ENCODE measurements at places on chromosomes 3 and 15.

- DNase-seq, result no peak
Measured at GRCh38 chr15:62765916-62766315, 276.6 kb upstream of the TPM1 start.

DNA sequence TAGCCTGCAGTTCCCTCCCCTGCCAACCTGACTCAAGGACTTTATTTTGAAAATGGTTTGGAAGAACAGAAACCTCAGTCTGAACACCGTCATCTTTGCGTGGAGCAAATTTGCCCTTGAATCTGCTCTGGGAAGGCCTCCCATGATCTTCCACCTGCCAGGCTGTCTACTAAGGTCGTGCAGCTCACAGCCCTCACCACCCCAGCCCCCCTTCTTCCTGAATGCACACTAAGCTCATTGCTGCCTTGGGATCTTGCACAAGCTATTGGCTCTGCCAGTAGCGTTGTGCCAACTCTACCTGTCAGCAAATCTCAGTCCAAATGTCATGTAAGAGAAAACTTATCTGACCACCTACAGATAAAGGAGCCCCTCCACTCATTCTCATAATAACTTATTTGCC lies 141.5 kb downstream of the USP13 start:
- DNase-seq, result no peak

- DNase-seq, result no peak
Measured at GRCh38 chr3:139764069-139764905, 86.5 kb upstream of the NMNAT3 start.

DNA sequence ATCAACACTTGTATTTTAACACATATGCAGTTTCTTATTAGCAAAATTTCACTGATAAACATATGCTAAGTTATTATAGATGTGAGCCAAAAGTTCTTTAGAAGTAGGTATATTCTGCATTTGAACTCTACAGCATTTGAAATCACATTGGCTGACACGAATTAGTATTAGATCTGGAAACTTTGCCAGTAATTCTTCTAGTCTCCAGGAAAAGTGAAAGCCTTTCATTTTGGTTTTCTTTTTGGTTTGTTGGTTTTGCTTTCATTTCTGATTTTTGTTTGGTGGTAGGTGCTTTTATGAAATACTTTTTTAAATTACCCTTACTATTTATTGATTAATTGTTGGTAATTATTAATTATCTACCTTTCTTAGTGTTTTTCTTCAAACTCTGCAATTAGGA lies 72.9 kb downstream of the RBMS3 start:
- DNase-seq, result no peak

DNA sequence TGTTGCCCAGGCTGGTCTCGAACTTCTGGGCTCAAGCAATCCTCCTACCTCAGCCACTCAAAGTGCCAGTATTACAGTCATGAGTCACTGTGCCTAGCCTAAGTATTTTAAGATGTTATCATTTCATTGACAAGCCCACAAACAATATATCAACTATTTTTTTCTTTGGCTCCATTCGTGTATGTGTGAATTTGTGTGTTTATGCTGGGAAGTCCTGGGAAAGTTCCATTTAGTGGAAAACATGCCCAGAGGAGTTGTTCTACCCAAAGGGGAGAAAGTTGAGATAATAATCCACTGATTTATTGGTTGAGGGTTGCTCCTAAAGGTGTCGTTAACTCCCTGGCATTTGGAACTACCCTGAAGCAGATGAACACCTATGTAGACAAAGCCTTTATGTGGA lies 58.8 kb downstream of the KIF9 start:
- no peak for DNase-seq

DNA sequence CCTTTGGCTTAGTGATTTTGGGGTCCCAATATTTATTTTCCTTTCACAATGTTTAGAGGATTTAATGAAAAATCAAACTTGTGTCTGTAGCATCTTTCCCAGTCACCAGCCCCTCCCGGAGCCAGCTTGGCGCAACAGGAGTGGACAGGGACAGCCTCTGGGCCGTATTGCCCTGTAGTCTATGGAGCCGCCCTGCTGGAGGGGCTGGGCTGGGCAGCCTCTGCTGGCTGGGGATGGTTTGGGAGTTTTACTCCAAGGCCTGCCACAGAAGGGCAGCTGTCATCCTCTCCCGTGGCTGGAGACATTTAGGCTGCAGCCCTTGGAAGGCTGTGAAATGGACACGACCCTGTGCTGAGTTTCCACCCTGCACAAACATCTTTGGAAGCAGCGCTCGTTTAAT lies 89.4 kb upstream of the RGMA start:
- no peak for DNase-seq

- no peak for DNase-seq
Measured at GRCh38 chr3:129618901-129619671, 12.6 kb upstream of the PLXND1 start.

DNA sequence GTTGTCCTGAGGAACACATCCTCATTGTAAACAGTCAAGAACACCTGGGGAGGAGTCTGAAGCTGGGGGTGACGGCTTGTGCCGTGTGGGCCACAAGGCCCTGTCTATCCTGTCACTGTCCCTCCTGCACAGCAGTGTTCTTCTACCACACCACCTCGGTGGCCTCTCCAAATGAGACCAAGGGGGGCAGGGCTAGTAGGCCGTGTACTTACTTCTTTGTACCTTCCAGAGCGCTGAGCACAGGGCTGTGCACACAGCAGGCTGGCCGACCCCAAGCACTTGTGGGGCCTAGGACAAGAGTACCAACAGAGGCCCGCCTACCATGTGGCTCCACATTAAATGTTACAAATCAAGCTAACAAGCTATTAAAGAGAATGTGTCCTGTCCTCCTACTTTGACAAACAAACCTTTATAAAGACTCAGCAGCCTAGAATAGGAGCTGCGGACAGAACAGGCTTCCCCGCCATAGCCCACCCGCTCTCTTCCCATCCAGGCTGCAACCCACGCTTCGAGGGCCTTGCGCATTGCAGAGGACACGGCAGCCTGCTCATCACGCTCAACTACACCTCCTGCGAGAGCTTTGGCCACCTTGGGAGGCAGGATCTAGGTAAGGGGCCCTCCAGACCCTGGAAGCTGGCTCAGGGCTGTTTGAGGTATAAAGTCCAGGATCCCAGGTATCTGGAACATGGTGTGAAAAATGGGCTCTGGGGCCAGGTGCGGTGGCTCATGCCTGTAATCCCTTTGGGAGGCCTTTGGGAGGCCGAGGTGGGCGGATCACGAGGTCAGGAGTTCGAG lies 30.5 kb downstream of the MELTF start:
- no peak for DNase-seq

GRCh38 chr3:139302084-139302800 lies 41.6 kb upstream of the MRPS22 start:
- no peak for DNase-seq

DNA sequence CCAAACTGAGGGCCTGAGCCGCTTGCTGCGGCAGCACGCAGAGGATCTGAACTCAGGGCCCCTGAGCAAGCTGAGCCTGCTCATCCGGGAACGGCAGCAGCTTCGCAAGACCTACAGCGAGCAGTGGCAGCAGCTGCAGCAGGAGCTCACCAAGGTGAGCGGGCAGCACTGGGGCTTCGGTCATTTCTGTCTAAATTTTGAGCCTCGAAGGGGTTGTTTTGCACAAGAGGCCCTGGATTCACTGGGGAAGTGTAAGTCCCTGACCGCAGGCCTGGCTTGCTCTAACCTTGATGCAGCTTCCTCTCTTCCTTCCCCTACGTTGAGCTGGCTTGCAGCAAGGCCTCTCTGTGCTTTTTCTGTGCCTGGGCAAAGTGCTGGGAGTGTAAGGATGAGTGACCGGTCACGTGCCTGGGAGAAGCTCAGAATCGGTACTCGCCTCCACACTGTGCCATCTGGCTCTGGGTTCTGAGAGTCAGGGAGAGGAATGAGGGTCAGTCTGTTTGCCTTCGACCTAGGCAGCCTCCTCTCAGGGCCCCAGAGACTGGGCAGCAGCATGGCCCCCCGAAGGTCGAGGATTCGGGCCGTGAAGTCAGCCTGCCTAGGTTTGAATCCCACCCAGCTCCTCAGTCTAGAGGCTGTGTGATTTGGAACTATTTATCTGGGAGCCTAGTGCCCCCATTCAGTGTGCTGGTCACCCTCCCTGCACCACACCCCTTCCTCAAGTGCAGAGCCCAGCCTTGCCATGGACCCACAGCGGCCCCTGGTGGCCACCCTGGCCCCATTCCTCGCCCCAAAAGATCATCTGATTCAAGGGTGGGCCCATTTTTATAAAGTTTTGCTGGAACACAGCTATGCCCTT lies 1.4 kb downstream of the FES start:
- peak; percentile 74 for DNase-seq

DNA sequence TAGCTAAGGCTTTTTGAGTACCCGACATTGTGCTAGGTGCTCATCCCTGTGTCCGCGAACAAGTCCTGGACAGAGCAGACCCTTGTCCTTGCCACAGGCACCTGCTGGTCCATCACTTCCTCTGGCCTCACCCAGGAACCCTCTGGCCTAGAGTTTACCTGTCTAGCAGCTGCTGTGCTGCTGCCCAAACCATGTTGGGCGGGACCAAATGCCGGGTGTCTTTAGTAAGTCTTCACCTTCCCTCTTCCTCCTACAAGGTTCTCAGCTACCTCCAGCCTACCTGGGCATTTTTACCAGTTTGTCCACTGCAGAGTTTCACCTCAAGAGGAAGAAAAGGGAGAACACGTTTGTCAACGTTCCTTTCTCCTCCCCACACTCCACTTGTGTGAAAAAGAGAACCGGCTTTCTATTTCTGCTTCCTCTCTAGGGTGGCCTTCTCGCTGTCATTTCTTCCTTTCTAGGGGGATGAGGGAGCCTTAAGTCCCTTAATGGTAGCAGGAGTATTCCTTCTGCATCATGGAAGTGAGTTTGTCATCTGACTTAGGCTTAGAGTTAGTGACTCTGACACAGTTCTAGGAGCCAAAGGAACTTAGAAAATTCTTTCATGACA lies 80.4 kb upstream of the GCNT3 start:
- DNase-seq, result peak; percentile 12

DNA sequence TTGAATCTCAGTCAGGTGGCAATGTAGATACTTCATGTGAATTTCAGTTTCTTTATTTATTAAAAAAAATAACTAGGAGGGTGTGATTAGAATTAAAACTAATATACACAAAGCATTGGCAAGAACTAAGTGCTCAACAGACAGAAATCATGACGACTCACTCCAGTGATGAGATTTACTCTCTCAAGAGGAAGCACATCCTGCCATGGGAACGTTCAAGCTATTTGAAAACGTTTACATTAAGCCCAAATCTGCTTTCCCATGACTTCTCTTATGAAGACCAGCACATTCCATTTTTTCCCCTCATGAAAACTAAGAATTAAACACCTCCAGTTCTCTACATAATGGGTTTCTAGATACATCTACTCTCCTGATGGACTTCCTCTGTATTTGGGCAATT lies 8.5 kb downstream of the WDR53 start:
- DNase-seq, result no peak

- no peak for DNase-seq
Measured at GRCh38 chr3:31635545-31635944, 102.8 kb downstream of the STT3B start.

- no peak for DNase-seq
Measured at GRCh38 chr3:11554666-11555065, 89.0 kb downstream of the VGLL4 start.

GRCh38 chr3:25957026-25957425 lies 167.1 kb downstream of the OXSM start:
- DNase-seq, result no peak

GRCh38 chr15:67815036-67815592 lies 10.2 kb upstream of the SKOR1 start:
- DNase-seq, result no peak

DNA sequence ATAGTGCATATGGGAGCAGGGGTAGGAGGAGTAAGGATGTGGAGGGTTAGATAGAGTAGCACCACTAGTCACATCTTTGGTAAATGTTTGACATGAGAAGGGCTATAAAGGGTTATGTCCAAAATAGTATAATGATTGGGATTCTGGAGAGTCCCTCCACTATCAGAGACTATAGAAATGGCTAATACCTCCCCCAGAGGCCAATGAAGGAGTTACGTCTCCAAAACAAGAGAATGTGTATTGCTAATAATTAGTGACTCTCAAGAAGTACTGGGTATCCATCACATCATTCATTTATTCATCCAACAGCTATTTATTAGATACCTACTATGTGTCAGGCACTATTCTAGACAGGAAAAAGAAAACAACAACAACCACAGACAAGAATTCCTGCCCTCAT lies 203.7 kb upstream of the UMPS start:
- DNase-seq, result no peak

DNA sequence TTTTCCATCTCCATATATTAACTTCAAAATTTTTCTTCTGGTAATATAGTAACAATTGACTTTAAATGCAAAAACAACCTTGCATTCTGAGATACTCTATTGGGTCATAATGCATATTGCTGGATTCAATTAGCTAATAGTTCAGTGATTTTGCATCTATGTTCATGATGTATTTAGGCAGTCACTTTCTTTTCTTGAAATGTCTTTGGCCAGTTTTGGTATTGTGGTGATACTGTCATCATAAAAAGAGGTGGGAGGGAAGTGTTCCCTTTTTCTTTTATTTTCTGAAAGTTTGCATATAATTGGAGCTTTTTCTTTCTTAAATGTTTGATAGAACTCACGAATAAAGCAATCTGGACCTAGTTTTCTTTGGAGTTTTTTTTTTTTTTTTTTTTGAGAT lies 67.4 kb upstream of the ZNF148 start:
- DNase-seq, result peak; percentile 49

DNA sequence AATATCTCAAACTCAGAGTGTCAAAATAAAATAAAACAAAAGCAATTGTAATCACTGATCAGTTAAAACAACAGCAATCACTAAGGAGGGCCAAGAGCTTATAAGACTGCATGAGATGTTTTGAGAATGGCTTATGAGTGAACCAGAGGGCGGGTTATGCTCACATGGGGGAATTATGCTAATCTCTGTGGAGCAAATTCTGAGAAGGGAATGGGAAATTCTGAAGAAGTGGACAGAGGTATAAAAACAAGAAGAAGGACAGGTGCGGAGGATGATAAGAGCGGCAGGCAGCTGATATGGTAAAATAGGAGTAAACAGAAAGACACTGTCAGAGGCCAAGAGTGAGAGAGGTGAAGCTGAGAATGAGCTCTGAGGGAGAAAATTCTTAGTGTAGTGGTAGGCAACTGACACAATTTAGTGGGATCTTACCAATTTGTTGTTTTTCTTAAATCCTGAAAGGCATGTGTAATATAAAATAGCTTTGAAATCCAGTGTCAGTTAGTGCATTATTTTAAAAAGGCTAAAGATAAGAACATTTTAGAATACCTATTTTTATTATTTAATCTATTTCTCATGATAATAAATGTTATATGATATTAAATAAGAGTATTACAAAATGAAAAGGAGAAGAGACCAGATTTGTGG lies 133.8 kb downstream of the SPATA16 start:
- DNase-seq, result no peak

DNA sequence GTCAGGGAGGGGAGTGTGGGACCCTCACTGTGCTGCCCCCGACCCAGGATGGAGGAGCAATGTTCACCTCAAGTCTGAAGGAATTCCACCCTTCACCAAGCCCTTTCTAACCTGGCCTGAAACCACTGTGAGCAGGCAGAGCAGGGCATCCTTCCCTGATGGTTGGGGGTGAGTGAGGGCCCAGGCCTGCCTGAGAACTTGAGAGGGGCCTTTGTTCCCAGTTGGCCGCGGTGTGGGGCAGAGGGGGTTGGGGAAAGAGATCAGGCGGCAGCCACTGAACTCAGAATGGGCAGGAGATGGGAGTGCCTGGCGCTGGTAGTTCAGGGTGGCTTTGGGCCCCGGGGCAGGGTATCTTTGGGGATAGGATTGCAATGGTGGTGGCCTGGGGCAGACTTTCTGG lies 103.5 kb upstream of the RPL32 start:
- DNase-seq, result no peak
